NCI-H1694 (cell line): ENCODE measurements at places on chromosomes 1 and 21.

DNA sequence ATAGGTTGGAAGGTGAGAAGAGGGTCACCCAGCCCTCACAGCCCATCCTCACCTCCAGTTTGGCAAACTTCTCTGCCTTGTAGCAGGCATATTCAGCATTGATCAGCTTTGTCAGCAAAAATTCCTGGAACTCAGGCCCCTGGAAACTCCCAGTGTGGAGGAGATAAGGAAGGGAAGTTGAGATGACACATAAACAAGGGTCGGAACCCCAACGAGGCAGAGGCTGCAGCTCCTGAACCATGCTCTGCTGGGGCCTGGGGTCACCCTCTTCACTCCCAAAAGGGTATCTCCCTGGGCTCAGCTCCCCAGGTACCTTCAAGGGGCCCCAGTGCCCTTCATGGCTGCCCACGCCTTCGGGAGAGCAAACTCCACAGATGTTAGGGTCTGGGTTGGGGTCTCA is 60.4 kb downstream of the RAP1GAP start:
- no peak for DNase-seq

DNA sequence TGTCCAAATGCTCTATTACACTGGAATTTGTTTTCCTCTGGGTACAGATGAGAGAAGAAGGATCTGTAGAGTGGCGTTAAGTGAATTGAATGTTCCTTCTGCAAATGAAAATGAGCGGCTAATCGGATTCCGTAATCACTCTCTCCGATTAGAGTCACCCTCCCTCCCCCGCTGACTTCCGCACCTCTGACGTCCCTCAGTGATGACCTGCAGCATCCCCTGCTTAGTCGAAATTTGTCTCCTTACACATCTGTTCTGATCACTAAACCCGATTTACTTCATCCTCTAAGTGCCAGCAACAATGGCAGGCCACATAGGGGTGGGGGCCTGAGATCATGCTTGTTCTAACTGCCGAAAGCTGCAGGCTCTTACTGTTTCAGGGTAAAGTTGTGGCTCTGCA is 378.7 kb downstream of the SEC16B start:
- DNase-seq, result no peak

GRCh38 chr1:34746101-34746500 is 8.7 kb upstream of the GJB5 start:
- no peak for DNase-seq

DNA sequence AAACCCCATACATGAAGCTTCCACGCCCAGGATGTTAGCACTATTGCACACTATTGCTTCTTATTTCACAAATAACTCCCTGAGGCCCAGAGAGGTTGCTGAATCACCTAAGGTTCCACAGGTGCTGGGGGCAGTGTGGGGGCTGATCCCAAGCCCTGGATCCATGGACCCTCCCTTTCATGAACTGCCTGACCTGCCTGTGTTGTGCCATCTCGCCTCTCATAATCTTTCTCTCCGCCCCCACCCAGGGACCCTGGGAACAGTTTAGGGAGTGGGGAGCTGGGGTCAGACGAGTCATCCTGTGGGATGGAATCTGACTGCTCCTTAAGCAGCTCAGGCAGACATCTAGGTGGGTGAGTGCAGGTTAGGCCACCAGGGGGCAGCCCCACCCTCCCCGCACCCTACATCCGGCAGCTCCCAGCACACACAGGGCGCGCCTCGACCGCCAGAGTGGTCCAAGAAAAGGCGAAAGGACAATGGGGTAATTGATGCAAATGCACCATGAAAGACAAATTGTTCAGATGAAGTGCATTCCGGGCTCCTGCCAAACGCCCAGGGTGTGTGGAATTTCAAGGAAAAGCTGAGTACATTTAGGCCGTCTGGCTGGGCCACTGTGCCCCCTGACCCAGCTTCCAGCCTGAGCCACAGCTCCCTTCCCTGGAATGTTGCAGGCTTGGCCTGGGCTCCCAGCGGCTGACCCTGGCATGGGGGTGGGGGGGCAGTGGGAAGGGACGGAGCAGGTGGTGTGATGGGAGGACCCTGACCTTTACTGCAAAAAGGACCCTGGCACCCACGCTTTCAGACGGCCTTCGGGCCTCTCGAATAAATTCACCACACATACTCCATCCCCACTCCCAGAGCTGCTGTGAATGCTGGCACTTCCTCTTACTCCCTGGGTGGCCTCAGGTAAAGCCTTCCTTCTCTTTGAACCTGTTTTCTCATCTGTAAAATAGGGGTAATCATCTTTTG is 20.8 kb downstream of the PHLDA3 start:
- DNase-seq, result peak; percentile 42

DNA sequence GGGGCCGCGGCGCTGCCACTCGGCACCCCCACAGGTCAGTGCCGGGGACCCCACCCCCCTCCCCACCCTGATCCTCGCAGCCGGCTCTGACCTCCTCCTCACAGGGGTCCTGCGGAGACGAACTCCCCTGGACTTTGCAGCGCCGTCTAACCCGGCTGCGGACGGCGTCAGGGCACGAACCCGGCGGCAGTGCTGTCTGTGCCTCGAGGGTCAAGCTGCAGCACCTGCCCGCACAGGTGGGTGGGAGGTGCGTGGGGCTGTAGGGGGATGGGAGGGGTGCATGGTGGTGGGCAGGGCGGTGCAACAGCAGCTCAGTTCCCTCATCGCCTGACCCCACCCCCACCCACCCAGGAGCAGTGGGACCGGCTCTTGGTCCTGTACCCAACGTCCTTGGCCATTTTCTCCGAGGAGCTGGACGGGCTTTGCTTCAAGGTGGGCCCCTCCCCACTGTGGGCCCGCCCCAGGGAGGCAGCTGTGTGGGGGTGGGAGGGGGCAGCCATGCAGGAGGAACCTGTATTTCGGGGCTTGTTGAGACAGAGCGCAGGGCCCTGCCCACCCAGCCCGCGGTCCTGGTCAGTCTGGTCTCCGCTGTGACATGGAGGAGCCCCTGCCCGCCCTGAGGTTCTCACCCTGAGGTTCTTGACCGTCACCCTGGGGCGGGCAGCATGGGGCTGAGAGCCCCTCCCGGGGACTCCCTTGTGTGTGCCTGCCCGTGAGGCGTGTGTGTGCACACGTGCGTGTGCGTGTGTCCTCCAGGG is 4.9 kb downstream of the PLEKHN1 start:
- DNase-seq, result no peak

DNA sequence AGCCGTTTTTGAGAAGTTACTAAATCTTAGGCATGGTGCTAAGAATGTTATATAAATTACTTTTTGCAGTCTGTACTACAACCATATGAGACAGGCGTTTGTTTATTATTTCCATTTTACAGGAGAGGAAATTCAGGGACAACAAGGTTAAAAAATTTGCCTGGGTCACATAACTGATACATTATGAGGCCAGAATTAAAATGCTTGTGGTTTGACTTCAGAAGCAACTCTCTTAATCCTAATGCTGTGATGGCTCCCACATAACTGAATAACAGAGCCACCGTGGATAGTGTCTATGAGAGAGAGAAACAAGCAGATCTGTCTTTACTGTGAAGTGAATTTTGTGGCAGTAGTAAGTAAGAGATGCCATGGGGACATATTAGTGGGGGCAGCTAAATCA is 184.9 kb downstream of the NCAM2 start:
- DNase-seq, result no peak

- DNase-seq, result no peak
Observed at GRCh38 chr1:207055386-207056001, 2.4 kb downstream of the PFKFB2 start.

DNA sequence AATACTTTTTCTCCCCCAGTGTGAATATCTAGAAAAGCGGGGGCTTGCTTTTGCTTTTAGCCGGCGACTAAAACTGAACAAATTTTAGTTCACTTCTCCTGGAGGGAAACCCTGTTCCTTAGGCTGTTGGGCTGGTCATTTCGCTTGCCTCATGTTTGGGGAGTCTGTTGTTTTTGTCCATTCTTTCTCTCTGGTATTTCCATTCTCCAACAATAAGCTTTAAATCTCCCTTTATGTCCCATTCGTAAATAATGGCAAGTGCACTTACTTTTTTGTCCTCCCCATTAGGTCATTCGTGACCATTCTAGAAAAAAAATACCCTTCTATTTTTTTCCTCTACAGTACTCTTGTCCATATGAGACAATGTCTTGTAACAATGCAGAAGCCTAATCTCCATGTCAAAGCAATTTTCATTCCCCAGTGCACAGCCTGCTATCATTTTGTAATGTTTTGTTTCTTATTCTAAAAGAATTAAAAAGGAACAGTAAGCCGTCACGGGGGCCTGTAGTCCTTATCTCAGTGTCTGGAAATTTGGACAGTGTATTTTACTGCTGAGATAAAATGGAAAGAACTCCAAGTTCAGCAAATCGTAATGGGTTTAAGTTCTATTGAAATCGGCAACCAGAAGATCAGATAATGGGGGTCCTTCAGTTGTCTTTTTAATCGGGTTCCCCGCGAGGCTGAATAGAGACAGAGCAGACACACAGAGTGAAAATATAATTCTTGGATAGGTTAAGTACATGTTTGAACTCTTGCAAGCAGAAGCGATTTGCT is 21.8 kb downstream of the PROX1 start:
- DNase-seq, result no peak

- DNase-seq, result no peak
Observed at GRCh38 chr1:185441605-185442004, 124.6 kb upstream of the IVNS1ABP start.

- DNase-seq, result no peak
Observed at GRCh38 chr1:201531551-201532425, 7.1 kb upstream of the NAV1 start.
